ENCODE measurements at places on chromosomes 13 and 19.
A peak's percentile ranks its signal among the peaks of the same experiment; 100 is the strongest.

- DNase-seq: no peak
These were observed 14.0 kb upstream of the TMPRSS9 start for GRCh38 chr19:2345794-2346663.

- peak; percentile 10 for DNase-seq
These were observed 6.7 kb downstream of the PROSER3 start for GRCh38 chr19:35764432-35765315.

DNA sequence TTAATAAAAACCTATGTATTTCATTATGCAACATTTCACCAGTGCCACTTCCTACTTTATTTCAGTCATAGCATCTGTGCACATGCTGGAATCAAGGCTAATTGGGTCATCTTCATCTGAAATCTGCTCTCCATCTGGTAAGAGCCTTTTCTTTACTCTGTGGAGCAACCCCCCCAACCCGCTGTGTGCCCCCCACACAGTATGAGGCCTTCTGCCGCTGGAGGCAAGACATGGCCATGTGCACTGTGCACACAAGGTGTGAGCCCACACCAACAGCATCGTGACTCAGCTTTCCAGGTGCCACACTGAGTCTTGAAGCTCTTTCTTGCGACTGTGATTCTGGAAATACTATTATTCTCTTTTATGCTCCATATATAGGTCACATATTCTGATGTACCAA, 471.0 kb downstream of the TBC1D4 start:
- DNase-seq: no peak

DNA sequence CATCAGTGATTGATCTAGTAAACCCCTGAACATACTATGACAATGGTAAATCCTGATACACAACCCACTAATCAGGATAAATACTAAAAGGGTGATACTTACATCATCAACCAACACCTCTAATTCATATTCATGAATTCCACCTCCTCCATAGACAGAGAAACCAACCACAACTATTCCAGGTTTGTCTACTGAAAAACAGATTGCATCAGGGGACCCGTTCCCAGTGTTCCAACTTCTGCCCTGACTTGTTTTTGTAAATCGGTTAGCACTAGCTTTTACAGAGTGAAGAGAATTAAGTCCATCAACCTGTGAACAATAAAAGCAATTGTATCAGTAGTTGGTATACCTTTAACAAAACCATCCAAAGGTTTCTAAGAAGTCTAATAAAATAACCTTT, 149.2 kb downstream of the MYCBP2 start:
- DNase-seq: no peak
